ENCODE measurements at places on chromosomes 2 and 18.
A peak's percentile ranks its signal among the peaks of the same experiment; 100 is the strongest.

DNA sequence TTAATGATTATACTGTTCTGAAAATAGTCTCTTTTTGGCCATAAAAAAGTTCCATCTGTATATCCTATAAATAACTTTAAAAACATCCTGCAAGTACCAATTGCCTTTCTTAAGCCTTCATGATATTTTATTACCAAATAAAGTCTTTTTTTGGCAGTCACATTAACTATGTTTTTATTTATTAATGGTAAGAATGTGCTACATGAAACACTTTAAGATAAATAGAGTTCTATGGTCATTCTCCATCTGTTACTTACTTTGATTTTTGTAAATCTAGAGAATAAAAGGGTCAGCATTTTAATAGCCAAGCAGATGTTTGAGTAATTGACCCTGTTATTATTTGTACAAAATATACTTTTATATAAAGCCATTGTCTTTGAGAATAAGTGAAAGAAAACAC, 52.6 kb downstream of the LCLAT1 start:
- DNase-seq = no peak

DNA sequence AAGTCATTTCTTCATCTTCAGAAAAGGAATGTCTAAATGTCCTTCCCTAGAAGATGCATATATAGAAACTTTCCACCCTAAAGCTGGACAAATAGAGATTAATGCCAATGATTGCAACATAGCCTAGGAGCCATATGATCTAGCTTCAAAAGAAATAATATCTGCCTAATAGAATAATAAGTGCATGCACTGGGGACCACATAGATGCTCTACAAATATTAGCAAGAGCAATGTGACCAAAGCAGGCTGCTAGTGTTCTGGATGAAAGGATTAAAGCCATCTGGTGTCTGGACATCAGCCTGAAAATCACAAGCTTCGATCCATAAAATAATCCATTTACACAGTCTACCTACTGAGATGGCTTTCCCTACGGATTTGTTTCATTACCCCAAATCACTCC, 280.1 kb upstream of the KLHL14 start:
- DNase-seq = no peak

DNA sequence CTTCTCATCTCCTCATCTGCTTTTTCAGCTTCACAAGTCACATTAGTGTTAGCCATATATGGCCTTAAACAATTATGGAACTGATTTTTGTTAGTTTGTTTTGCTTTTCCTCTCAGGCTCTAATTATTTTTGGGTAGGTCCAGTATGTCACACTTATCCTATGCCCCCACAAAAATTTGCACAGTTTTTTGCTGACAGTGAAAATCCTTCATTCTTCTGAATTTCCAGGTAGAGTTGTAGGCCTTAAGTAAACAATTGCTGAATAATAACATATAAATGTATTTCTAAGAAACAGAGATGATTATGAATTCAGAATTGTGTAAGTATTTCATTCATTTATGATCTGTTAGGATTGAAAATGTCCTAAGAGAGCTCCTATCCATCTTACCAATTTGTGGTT, 8.6 kb upstream of the SERPINB10 start:
- DNase-seq = no peak

DNA sequence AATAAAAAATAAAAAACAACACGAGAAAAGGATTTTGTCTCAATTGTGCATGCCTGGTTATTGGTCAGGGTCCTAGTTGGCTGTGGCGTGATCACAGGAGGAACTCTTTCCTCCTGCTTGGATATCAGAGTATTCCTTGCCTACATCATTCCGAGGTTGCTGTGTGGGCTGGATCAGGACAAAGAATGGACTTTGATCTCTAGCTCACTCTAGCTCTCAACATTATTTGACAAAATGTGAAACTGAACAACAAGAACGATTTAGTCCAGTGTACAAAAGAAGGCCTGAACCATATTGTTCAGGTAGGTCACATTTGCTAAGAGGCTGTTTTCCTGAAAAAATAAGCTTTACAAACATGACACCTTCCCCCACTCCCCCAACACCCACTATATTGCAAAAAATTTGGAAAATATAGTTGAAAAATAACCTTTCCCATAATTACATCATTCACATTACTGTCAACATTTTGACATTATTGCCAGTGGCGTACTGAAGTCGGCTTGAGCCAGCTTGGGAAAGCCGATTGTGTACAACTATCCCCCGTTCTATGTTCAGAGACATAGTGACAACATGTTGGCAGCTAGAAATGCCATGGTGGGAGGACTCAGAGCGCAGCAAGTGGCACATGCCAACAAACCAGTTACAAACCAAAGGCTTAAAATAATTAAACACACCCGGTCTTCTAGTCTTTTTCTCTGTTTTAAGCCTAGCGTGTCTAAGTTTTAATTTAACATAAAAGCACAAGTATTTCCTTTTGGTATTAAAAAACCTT, 179.0 kb downstream of the LPIN1 start:
- no peak for DNase-seq

GRCh38 chr2:168603439-168603961, 147.4 kb downstream of the CERS6 start:
- DNase-seq = no peak

DNA sequence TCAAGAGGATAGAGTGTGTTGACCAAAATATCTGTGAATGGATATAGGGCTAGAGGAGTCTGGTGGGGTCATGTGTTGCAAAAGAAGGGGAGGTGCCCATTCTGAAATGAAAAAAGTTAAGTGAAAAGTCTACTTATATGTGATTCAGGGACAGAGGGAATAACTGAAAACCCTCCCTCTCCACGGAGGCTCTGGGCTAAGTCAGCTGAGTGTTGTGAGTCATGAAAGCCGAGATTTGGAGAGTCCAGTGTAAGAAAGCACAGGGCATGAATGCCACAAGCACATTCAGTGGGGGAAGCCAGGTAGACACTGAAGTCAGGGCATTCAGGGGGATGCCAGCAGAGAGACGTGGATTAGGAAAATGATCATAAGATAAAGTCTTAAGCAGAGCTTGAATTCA, 871.9 kb downstream of the TSN start:
- DNase-seq = peak; percentile 14

GRCh38 chr2:164920430-164920829, 34.9 kb downstream of the SLC38A11 start:
- peak; percentile 92 for DNase-seq

DNA sequence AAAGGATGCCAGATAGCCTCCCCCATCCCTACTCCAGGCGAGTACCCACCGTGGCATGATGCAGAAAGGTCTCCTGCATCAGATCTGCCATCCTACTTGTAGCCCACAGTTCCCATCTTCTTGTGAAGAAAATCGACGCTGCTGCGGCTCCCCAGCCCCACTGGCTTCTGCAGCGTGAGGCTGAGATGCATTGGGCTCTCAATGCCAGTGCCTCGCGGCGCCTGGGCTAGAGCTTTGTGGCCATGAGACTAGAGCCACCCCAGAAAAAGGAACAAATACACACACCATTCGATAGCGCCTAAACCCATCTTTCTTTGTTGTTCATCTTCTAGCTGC, 2.8 kb downstream of the NOL4 start:
- DNase-seq = no peak

GRCh38 chr18:35289293-35289692, 736 bp downstream of the ZSCAN30 start:
- no peak for DNase-seq

Measured in epithelial cell of esophagus (primary cell).